ENCODE measurements at places on chromosomes 13 and 19. TPM values are rescaled to one million over a fixed set of nuclear protein-coding genes. Genes with fewer than 3 reads are reported as not detected.

GRCh38 chr19:2387367-2388288, 27.6 kb downstream of the TMPRSS9 start:
- DNase-seq = no peak

GRCh38 chr19:8664671-8665057, 33.9 kb downstream of the ACTL9 start:
- no peak for DNase-seq

The LMTK3 gene
- total RNA-seq = 9.5 TPM

DNA sequence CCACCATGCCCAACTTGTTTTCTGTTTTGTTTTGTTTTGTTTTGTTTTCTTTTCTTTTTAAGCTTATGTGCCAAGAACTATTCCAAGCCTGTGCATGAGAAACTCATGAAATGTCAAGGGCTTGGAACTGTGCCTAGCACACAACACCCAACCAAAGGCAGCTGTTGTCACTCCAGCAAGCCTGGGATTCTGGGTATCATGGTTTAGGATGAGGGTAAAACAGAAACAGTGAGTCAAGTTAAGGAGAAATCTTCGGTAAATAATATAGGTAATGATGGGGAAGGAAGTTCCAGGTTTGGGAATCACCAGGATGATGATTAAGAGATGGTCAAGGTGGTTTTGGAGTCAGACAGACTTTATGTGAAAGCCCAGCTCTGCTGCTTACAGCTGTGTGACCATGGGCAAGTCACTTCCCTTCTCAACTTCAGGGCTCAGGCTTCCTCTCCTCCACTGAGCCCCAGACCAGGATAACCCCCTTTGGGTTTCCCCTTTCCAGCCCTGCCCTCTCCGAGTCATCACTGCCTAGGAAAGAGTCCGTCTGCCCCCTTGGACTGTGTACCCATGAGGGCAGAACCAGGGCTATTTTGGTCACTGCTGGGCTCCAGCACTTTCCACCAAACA, 5.0 kb downstream of the PVR start:
- DNase-seq = no peak

The ATP4A gene
- not detected for total RNA-seq

GRCh38 chr13:46184277-46184699, 2.3 kb upstream of the LCP1 start:
- no peak for DNase-seq

- DNase-seq = no peak
These were observed 113.5 kb upstream of the EDNRB start for GRCh38 chr13:78032132-78032531.

All from occipital lobe (tissue), 3 donors.